Stimulated activated CD4-positive, alpha-beta T cell treated with anti-CD3 and anti-CD28 coated beads, Interleukin-12 subunit alpha, Interleukin-12 subunit beta, amount 100 ng/mL, for 48 hours (primary cell): ENCODE measurements at places on chromosomes 6 and 20.

DNA sequence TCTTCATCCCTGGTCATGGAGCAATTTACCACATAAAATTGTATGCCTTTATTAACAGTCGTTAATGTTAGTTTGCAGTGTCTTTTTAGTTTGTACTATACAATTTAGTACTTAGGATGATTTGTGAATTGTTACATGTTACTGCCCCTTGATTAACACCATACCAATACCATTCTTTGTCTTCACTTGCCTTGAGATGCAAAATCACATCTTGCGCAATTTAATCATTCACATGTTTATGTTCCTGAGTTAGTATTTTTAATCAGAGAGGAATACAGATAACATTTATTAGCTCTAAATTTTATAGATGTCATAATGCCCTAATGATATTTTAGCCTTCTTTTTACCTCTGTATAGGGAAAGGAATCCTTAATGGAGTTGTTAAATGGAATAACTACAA lies 114.1 kb downstream of the SCAF8 start:
- no peak for DNase-seq

- DNase-seq: no peak
Observed at GRCh38 chr20:59561228-59561605, 43.1 kb upstream of the PHACTR3 start.

DNA sequence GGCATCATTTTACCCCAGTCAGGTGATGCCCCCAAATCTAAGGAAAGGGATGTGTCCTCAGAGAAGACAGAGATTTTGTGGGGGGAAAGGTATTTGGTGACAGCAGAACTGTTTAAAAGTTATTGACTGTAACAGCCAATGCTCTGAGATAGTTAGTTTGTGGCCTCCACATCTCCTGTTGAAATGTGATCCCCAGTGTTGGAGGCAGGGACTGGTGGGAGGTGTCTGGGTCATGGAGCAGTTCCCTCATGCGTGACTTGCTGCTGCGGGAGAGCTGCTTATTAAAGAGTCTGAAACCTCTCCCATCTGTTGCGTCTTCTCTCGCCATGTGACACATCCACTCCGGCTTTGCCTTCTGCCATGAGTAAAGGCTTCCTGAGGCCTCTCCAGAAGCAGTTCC lies 282.8 kb upstream of the FOXQ1 start:
- DNase-seq: no peak

- DNase-seq: no peak
Observed at GRCh38 chr20:24668791-24669190, 199.4 kb downstream of the SYNDIG1 start.

DNA sequence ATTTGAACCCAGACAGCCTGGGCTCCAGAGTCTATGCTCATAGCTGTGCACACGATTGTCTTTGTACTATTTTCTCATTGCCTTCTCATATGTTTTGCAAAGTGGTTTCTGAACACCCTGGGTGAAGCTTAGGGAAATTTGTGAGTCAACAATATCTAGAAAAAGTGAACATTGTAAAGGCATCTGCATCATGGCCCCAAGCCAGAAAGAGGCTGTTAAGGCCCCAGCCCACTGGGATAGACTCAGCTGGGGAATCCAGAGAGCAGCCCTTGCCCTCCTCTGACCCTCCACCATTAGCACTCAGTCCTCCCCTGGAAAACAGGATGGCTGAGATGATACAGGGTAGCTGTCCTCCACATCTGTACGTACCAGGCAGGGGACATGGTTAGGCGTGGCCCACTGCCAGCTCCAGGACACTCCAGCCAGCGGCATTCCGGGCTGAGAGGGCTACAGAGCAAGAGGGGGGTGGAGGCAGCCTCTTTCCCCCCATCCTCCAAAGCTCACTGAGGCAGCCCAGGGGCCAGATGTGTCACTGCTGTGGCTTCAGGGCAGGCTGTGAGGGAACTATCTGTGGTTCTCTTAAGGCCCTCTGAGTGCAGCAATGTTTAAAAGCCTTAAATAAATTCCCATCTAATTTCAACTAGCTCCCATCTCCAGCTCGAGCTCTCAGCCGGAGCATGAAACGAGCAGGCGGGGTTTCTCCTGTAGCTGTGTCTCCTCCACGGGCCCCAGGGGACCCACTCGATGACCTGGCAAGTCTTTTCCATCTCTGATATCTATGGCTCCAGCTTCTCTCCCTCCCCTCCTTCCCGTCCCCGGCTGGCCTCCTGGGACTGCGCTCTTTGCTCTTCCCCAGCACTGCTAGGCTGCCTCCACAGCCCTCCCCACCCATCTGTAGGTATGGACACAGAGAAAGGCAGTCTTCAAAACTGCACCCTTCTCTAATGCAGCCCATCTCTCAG lies 209.4 kb upstream of the LRFN2 start:
- no peak for DNase-seq

DNA sequence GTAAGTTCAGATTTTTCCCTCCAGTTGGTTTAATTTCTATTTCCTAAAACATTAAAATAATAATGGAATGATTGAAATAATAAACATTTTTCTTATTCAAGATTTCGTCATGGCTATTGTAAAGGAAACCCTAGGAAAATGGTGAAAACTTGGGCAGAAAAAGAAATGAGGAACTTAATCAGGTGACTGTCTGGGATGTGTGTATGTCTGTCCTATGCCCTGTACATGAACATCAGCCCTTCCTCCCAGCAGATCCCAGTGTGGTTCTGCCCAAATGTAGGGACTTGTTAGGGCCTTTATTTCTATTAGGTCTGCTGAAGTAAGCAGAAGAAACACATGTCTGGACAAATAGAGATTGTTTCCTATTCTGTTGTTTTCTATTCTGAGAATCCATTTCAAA lies 13.1 kb downstream of the RIOK1 start:
- DNase-seq: no peak

GRCh38 chr6:110432285-110432900 lies 17.0 kb upstream of the DDO start:
- DNase-seq: no peak

- no peak for DNase-seq
Observed at GRCh38 chr6:107125771-107126170, 10.5 kb upstream of the BEND3 start.

DNA sequence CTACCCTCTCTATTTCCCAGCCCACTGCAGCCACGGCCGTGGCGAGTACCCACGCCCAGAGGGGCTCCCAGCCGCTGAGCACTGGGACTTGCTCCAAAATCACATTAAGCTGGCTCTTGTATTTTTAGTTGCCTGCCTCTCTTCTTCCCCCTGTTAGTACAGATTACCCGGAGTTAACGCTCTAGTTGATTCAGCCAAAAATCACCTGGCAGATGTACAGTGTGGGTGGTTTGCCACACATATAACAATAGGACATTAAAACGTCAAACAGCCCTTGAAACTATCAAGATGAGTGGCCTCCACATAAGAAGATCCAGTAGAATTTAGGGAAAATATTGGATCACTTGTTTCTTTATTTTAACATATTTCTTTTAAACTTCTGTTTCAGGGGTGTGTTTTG lies 268.8 kb upstream of the PRDM1 start:
- no peak for DNase-seq

DNA sequence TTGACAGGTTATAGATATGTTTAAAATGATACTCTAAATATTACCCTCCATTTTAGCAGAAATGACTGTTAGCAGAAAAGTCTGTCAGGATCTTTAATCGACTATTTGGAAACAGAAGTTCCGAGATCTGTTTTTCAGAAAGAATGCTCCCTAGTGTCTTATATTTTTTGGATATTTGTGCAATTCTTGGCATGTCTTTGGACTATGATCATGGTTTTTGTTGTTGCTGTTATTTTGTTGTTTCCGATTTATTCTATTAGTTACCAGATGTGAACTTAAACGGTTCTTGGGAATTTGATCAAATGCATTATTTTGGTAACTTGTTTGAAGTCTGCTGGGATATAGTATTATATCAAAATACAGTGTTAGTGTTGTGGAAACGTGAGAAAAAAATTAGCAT lies 106.4 kb upstream of the CEP162 start:
- DNase-seq: no peak

DNA sequence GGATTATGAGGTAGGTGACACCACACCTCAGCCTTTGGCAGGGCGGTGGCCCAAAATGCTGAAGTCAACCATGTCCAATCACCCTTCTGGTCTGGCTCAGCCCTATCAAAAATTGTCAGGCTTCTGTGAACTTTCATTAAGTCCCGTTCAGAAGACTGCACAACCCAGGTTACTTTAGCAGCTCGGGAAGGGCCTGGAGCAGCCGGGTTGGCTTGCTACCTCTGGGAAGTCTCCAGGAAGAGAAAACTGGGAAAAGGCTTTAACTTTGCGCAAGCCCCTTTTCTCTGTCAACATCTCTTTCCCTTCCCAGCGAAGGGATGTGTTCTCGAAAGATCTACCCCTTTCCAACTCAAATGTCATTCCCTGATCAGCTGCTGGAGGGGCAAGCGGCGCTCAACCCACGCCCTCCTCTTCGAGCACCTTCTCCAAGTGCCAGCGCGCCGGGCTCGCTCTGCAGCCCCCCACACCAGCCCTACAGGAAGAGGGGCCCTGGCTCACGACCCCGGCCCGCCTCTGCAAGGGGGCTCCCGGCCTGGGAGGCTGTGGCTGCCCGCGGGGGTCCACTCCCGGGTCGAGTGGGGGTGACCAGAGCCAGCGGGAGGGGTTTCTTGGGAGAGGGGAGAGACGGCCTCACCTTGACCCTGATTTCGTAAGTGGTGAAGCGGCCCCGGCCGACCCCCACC lies 573 bp downstream of the SNX3 start:
- DNase-seq: peak; percentile 5

- DNase-seq: no peak
Observed at GRCh38 chr6:56687551-56687950, 44.9 kb upstream of the DST start.

GRCh38 chr20:21395666-21396598 lies 1.4 kb downstream of the NKX2-4 start:
- peak; percentile 21 for DNase-seq

DNA sequence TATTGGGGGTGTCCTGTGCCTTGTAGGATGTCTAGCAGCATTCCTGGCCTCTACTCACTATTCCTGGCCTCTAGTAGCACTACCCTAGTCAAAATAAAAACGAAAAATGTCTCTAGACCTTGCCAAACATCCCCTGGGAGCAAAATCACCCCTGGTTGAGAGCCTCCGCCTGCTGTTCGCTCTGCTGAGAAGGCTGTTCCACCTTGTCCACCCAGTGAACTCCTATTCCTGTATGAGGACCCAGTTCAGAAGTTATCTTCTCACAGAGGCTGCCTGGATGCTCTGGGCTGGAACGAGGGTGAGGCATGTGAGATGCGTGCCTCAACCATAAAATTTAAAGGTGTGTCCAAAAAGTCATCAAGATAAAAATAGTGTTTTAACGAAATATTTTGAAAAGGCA lies 101.9 kb downstream of the TOX2 start:
- DNase-seq: no peak

- no peak for DNase-seq
Observed at GRCh38 chr20:14919501-14920081, 582.2 kb upstream of the FLRT3 start.
